Kidney capillary endothelial cell (primary cell): ENCODE measurements at places on chromosomes 4 and X.

- no peak for DNase-seq
These were observed 176.1 kb upstream of the MAGEB16 start for GRCh38 chrX:35622040-35622439.

- DNase-seq, result no peak
These were observed 203.5 kb upstream of the TET2 start for GRCh38 chr4:104942990-104943743.

DNA sequence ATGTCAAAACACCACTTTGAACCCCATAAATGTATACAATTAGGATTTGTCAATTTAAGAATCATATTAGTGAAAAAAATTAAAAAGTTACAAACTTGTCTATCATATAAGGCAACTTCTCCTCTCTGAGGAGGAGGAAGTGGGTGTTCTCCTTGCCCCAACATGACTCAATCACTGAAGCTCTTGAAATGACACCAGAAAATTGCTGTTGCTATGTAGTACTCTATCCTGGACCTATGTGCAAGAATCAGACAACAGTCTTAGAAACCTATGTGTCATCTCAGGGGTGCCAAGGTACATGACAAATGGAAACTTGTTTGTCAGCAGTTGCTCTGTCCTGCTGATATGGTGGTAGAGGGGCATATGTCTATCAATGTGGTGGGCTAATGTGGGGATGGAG, 47.7 kb downstream of the HMGB3 start:
- no peak for DNase-seq

GRCh38 chr4:52628543-52628942, 30.6 kb downstream of the USP46 start:
- DNase-seq, result no peak

DNA sequence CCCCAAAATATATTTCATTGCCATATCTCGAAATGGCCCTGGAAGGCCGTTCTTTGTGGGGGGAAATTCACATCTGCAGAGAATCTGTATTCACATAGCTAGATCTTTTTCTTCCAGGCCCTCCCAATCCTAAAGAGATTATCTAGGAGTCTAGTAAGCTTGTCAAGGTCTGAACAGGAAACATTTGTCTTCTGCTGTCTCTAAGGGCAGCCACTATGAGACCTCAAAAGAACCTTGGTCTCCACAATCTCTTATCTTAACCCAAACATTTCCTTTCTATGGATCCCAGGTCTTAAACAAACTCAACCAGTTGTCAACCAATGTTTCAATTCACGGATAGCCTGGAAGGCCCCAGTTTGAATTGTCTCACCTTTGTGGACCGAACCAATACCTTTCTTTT, 45.0 kb downstream of the CRLF2 start:
- DNase-seq, result no peak

- DNase-seq, result no peak
These were observed 315.4 kb downstream of the PPP3CA start for GRCh38 chr4:101031971-101032370.

- DNase-seq, result no peak
These were observed 70.9 kb downstream of the EPHA5 start for GRCh38 chr4:65599340-65599739.

GRCh38 chr4:11130195-11130970, 298.3 kb downstream of the HS3ST1 start:
- DNase-seq, result no peak

DNA sequence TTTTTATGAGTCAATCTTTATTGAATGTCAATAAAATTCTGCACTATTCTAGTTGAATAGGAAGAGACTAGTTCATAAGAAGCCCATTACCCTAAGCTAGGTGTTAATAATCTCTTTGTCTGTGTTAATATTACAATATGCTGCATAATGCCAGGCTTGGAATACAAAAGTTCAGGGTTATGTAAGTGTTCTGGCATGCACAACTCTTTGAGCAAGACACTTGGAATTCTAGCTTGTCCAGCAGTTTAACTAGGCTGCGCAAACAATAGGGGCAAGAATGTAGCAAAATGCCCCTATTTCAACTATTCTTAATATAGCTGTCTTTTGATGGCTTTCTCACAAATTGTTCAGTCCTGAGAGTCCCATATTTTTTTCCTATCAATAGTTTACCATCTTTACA, 31.3 kb upstream of the ETNPPL start:
- no peak for DNase-seq

GRCh38 chrX:56813318-56813837, 84.3 kb downstream of the NBDY start:
- DNase-seq, result no peak

GRCh38 chrX:41198410-41198809, 113.2 kb downstream of the USP9X start:
- DNase-seq, result no peak

- DNase-seq, result peak; percentile 81
These were observed 431.8 kb upstream of the HTR2C start for GRCh38 chrX:114152130-114152529.

DNA sequence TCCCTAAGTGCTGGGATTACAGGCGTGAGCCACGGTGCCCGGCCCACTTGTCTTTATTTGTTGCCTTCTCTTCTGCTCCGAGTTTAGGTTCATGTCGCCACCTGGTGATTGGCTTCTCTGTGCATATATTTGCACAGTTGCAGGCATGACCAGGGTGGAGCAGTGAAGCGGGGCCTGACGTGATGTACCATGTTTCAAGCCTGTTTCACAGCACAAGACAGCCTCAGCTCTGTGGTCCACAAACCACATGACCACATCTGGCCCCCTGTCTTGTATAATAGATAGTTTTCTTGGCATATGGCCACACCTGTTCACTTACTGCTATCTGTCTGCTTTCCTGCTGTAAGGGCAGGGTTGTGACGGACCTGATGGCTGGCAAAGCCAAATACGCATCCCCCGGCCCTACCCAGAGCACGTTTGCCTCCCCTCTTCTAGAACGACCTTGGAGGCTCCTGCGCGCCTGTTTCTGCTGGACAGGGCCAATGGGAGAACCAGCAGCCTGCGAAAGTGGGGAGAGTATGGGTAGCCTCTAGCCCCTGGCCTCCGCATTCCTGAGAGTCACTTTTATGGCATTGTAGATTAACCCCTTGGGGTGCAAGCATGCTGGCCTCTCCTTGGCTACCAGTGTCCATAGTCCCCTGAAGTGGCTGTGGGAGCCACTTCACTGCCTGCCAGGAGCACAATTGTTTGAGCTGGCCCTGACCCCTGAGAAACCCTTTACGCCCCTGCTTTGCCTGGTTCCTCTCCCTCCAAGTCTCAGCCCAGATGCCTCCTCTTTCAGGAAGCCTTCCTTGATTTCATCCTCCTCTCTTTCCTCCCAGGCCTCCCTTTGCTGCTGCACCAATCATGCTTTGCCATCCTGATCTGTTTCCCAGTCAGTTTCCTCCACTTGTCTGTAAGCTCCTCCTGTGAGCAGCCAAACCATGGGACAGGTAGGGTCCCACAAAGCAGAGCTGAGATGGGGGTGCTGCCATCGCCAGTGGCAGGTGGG, 6.0 kb upstream of the SH3TC1 start:
- no peak for DNase-seq

- DNase-seq, result no peak
These were observed 376.6 kb downstream of the PDGFC start for GRCh38 chr4:156595041-156595440.

GRCh38 chr4:170348945-170349344, 259.2 kb upstream of the AADAT start:
- DNase-seq, result no peak

DNA sequence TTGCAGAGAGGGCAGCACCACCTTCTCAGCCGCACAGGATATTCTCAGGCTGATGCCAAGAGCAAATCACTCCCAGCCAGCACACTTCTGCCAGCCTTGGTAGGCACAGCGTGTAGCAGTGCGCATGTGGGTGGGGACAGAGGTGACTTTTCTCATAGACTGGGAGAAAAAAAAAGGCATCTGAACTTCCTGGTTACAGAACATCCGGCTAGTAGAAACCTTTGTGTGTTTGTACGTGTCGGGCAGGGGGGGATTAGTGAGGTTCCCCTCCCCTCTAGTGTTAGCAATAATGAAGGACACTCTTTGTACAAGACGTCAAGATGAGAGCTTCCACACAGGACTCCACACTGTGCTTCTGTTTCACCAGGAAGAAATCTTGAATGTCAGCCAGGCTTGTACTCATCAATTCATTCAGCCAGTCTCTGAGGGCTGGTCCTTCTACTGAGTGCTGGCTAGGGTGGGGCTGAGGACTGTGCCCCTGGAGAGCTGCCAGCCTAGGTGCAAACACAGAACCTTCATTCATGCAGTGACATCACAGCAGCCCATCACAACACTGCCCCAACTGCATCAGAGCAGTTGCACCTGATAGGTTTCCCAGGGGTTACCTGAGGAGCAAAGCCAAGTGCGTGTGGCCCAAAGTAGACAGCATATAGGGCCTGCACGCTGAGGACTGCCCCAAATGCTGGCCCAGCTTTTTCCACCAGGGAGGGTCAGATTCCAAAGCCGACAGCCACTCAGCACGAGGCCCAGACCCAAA, 34.7 kb downstream of the SLC25A5 start:
- DNase-seq, result peak; percentile 16

DNA sequence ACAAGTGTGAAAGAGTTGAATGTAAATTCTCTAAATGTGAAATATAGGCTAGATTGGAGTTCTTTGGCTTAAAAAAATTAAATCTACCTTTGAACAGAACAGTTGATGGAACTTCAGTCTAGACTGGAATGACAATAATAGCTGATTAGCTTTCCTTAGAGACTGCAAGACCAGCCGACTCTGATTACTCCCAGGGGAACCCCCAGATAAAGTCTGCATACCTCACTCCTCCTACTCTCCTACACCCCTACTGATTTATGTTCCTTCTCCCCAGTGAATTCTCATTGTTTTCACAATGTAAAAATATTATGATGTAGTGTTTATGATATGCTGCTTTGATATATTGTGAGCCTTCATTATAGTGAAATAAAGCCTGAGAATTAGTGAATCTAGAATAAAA, 241.3 kb downstream of the CFAP299 start:
- no peak for DNase-seq

DNA sequence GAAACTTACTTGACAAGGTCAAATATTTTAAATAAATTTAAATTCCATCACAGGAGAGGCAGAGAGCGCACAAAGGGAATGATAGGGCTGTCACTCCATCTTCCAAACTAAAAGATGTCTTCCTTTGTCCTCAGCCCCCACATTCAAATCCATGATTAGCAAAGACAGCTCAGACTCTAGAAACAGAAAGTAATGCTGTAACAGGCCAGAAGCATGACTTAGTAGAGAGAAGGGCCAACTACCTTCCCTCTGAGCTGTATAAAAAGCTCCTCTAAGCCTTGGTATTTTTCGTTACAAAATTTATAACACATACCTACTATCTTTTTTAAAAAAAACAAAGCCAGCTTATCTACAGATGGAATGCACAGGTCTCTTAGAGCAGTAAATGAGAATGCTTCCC, 207.4 kb downstream of the MAPK10 start:
- DNase-seq, result no peak

DNA sequence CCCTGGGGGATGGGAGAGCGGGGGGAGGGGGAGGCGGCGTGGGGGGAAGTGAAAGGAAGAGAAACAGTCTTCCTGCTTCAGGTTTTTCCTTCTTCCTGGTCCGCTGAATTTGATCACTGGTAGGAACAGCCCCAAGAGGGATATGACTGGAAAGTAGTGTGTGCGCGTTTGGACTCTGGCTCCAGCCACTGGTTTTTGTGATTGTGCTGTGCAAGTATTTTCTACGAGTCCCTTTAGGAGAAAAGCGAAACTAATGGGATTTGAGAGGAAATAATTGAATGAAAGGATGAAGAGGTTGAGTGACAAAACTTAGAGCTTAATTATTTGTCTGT, 836 bp downstream of the PRRG1 start:
- DNase-seq, result peak; percentile 4

DNA sequence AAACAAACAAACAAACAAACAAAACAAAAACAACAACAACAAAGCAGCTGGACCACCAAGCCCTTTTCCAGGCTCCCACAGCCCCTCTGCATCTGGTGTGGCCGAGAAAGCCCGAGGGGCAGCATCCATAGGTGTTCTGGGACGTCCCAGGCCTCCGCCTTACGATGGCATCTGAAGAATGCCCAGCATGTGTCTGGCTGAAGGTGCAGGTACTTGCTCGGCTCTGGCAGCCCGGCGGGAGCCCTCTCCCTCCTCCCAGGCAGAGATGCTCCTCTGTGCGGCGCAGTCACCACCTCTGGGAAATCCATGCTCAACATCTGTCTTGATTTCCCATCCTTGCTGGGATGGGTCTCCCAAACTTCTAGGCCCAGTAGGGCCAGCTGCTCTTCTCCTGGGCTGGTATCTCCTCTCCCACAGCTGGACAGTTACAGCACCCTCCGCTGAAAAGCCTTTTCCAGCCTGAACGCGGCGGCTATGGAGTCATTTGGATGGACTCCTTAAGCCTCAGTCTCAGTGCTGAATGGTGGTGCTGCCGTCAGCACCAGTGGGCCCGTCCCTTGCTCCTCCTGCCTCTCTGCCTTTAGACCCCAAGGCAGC, 4.3 kb downstream of the PSAPL1 start:
- DNase-seq, result no peak

DNA sequence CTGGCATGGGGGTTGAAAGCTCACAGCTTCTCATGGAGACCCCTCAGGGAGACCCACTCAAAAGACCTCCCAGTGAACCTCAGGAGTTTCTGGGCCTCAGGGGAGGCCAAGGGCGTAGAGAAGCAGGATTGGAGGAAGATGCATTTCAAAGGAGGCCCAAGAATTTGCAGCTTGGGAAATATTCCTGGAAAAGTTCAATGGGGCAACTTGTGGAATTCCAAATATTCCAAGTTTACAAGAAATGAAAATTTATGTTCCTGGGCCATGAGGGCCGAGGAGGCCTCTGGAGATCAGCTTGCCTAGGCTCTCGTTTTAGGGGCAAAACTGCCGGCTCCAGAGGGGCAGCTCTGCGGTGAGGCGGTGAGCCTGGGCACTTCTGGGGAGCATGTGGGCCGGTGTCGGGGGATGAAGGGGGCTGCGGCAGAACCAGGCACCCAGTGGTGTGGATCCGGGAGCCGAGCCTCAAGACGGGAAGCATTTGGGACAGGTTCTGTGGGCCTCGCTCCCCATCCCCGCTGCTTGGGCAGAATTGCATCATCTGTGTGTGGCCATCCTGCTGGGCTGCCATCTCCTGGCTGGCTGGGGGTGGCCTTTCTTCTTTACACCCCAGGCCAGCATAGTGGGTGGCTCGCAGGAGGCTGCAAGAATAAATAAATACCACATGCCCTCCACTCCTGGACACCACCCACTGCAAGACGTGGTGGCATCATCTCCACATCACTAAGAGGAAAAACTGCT, 54.6 kb upstream of the GPR78 start:
- DNase-seq, result no peak
